ENCODE measurements at places on chromosomes 2 and 18. TPM values are rescaled to one million over a fixed set of nuclear protein-coding genes. Genes with fewer than 3 reads are reported as not detected.

DNA sequence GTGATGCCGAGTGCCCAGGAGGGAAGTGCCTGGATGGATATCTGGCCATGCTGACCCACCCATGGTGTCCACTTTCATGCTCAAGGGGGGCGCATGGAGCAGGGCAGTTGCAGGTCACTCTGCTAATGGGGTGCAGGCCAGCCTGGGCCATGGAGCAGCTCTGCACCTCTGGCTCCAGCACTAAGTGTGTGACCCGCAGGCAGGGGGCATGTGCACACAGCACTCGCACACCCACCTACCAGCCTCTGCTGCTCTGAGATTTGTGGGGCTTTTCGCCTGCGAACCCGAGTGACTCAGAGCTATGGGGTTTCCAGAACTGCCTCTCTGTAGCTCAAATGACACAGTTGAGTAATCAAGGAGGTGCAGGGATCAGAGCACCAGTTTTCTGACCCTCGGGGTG is 66.2 kb downstream of the CYP26B1 start:
- peak; percentile 30 for DNase-seq

VIL1 gene
- polyA plus RNA-seq, result 0.52 TPM

DNA sequence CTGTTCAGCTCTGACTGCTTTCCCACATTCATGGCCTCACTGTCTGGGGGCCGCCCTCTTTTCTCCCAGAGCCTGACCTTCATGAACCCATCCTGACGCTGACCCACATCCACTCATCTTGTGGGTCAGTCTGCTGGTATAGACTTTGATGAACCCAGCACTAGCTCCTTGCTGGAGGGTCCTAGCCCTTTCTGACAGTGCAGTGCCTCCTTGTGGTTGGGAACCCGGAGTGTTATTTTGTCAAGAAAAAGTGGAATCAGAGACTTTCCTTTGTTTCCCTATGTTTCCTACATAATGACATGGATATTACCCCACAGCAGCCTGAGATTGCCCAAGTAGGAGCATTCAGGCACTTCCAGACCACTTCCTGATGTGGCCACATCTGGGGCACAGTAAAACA is 19.3 kb upstream of the OSR1 start:
- no peak for DNase-seq

DNA sequence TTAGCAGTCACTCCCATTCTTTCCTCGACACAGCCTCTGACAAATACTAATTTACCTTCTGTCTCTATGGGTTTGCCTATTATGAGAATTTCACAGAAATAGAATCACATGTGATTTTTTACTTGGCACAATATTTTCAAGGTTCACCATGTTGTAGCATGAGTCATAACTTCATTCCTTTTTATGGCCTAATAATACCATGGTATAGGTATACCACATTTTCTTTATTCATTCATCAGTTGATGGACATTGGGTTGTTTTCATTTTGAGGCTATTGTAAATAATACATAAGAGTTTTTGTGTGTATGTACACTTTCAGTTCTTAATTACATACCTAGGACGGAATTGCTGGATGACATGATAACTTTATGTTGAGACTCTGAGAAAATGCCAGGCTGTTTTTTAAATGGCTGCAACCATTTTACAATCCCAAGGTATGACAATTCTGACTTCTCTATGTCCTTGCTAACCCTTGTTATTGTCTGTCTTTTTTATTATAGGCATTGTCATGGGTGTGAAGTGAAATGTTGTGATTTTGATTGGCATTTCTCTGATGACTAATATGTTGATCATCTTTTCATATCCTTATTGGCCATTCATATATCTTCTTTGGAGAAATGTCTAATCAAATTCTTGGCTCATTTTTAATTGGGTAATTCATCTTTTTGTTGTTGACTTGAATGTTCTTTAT is 87.9 kb downstream of the IRS1 start:
- DNase-seq, result no peak

- no peak for DNase-seq
Observed at GRCh38 chr2:83217854-83218253, 1241.2 kb downstream of the SUCLG1 start.

AMER3 gene
- polyA plus RNA-seq, result 0.26 TPM

TOGARAM2 gene
- not detected for polyA plus RNA-seq

GRCh38 chr2:11629851-11630250 is 40.1 kb downstream of the NTSR2 start:
- no peak for DNase-seq

DNA sequence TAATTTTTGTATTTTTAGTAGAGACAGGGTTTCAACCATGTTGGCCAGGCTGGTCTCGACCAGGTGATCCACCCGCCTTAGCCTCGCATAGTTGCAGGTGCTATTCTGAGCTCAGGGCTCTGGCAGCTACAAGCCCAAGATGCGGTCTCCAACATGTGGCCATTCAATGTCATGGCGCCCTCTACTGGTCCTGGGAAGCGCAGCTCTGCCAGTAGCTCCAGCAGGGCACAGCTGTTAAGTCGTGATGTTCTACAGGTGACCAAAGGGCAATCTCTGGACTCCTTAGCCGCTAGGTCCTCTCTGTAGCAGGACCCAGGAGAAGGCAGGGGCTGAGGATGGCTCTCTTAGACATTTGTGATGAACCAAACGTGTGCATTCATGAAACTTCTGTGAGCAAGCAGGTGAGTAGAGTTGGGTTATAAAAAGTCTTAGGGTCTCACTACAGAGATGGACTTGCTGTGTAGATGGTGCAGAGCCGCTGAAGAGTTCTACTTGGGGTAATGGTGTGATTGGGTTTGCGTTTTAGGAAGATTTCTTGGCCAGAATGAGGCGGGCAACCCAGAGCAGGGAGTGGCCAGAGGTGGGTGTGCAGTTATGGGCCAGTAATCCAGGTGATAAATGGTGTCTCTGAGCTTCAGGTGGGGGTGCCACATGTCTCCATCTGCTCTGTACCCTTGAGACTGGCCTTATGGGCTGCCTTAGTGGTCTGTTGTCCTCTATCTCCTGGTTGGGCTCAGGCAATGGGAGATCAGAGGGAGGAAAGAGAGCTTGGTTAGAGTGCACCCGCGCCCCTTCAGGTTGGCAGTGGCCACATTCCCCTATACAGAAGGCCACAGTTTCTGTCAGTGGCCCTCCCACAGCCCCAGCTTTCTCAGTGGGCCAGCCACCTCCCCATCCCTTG is 31.0 kb downstream of the IL37 start:
- DNase-seq, result peak; percentile 90

GRCh38 chr2:230942920-230943896 is 18.2 kb upstream of the GPR55 start:
- DNase-seq, result peak; percentile 46

HOXD13 gene
- polyA plus RNA-seq, result not detected

ACMSD gene
- 0.46 TPM for polyA plus RNA-seq

DNER gene
- polyA plus RNA-seq, result not detected

SERTAD2 gene
- polyA plus RNA-seq, result 19.4 TPM

- peak; percentile 63 for DNase-seq
Observed at GRCh38 chr2:158009399-158009798, 92.3 kb upstream of the UPP2 start.

TLK1 gene
- polyA plus RNA-seq, result 21.2 TPM

- DNase-seq, result no peak
Observed at GRCh38 chr18:25866331-25866730, 224.1 kb downstream of the SS18 start.

DNA sequence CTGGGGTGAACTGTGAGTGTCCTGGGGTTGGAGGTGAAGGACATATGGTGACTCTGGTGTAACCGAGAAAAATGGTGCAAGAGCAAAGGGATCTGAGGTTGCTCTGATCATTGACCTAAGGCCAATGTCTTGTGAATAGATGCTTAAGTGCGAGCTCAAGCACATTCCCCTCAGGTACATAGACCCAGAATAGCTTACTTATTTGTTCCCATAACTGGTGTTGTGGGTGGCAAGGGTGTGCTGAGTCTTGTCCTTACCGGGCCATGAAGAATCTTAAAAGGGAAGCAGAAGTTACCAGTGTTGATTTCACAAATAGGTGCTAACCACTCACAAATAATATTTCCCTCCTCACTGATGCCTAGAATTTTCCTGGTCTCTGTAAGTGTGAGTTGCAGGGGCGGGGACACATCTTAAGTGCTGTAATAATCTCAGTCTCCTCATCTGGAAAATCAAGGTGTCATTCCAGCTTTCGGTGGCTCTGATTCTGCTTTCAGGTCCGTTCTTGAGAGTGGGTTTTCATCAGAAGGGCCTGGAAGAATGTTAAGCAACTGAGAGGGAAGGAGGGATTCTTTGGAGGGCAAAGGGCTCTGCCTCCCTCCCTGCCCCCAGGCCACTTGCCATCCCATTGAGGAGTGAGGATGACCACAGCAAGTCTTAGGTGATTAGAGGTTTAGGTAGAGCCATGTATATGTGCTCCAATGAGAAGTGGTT is 54.9 kb downstream of the LIPG start:
- DNase-seq, result no peak

CIB4 gene
- polyA plus RNA-seq, result not detected

- peak; percentile 27 for DNase-seq
Observed at GRCh38 chr2:45869165-45869501, 217.7 kb downstream of the PRKCE start.

DNA sequence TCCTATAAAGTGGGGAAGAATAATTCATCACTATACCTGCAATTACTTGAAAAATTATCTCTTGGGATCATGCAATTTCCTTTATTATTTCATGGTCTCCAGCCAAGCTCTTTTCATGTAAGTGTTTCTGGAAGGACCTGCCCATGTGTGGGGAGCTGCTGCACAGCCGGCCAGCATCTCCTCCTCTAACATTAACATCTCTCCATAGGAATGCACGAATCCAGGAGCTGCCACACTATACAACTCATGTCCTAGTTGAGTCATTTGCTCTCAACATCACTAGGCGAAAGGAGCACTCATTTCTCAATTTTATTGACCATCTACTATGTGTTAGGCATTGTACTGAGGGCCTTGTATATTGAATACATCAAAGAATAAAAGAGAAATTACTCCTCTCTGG is 144.3 kb upstream of the ERBB4 start:
- no peak for DNase-seq

DNA sequence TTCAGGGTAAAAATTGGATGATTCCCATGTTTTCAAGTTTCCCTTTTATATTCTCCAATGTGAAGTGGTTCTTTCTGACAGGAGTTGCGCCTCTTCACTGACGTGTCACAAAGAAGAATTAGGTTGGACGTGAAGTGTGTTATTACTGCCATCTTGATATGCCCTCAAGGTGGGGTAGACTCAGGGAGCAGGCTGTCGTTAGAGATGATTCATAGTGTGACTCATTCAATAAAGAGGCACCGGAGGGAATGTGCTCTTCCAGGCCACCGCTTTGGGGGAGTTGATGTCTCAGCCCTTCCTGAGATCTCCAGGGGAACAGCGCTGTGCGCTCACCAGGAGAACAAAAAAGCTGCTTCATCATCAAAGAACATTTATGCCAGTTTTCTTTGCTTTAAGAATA is 3.6 kb upstream of the DGKD start:
- DNase-seq, result no peak

GRCh38 chr2:133421516-133422324 is 146.5 kb downstream of the NCKAP5 start:
- peak; percentile 18 for DNase-seq

- DNase-seq, result peak; percentile 85
Observed at GRCh38 chr18:24271381-24272228, 126.0 kb downstream of the OSBPL1A start.

TLX2 gene
- not detected for polyA plus RNA-seq

- DNase-seq, result no peak
Observed at GRCh38 chr2:220191031-220191430, 563.6 kb downstream of the SLC4A3 start.

DNA sequence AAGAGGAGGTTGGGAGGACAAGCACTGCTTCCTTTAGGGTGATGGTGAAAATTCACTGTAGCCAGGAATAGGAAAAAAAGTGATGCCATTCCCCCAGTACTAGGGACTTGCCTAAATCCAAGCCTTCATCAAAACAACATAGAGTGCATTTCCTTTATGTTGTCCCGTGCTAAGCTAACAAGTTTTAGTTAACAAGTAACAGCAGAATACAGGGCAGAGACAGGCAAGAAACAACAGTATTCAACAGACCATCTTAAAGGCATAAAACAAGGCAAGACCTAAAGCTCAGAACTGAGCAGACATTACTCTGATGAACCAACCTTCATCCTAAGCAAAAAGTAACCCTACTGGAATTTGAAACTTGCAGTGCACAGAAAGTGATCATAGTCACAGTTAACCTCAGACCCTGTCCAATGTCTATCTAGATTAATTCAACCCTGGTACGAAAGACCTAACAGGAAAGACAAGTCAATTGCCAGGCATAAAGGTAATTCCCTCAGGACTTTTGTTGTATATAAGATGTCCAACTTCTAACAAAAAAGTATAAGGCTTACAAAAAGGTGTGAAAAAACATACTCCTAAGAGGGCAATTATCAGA is 34.4 kb upstream of the GALNT1 start:
- DNase-seq, result no peak

DNA sequence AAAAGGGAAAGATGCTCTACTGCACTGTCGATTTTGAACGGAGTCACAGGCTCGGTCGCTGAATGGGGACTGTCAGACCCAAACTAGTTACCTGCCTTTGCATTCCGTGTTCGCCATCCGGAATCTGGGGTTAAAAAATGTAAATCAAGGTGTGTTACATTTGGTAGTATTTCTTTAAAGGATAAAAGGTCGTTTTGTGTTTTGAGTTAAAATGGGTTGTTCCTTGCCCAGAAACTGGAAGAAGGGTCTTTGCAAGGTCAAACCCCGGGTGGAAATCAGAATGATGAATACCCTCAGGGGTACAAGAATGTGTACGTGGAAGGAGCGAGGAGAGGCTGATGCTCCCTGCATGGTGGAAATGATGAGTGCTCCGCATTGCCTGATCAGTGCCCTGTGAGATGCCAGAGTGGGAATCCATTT is 1.0 kb downstream of the VSNL1 start:
- no peak for DNase-seq

FOXI3 gene
- polyA plus RNA-seq, result not detected

DNA sequence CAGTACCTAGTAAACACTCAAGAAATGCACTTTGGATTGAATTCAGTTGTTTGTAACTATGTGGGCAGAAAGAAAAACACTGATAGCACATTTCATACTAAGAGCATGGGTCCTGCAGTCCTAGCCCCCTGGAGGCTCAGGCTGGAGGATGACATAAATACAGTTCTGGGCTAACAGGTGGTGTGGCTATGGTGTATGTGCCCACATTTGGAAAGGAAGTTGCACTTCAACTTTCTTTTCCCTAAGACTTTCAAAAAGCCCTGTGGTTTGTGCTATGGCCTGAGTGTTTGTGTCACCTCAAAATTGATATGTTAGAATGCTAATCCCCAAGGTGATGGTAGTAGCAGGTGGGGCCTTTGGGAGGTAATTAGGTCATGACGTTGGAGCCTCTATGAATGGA is 218.2 kb downstream of the CDCA7 start:
- no peak for DNase-seq

- DNase-seq, result no peak
Observed at GRCh38 chr18:30481871-30482270, 560.7 kb downstream of the DSC3 start.

GRCh38 chr2:221848286-221848685 is 276.2 kb upstream of the EPHA4 start:
- no peak for DNase-seq

RTP5 gene
- polyA plus RNA-seq, result not detected

GRCh38 chr2:33581872-33582271 is 17.2 kb downstream of the FAM98A start:
- no peak for DNase-seq

DNA sequence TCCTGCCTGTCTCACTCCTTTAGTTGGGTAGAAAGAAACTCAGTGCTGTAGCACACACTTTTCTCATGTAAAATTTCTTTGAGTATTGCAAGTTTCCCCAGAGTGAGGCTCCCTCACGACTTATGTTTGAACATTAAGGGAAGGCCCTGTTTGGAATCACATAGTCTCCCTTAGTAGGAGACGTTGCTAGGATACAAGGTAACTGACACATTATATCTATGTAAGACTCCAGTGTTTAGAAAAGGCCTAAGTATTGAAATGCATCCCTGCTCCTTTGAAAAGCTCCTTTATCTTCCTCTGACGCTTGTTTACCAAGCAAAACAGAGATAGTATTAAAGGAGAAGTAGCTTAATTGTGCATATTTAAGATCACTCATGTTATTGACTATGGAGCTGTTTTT is 248.2 kb downstream of the PHLPP1 start:
- DNase-seq, result no peak
